ENCODE measurements at places on chromosomes 1 and 21.

DNA sequence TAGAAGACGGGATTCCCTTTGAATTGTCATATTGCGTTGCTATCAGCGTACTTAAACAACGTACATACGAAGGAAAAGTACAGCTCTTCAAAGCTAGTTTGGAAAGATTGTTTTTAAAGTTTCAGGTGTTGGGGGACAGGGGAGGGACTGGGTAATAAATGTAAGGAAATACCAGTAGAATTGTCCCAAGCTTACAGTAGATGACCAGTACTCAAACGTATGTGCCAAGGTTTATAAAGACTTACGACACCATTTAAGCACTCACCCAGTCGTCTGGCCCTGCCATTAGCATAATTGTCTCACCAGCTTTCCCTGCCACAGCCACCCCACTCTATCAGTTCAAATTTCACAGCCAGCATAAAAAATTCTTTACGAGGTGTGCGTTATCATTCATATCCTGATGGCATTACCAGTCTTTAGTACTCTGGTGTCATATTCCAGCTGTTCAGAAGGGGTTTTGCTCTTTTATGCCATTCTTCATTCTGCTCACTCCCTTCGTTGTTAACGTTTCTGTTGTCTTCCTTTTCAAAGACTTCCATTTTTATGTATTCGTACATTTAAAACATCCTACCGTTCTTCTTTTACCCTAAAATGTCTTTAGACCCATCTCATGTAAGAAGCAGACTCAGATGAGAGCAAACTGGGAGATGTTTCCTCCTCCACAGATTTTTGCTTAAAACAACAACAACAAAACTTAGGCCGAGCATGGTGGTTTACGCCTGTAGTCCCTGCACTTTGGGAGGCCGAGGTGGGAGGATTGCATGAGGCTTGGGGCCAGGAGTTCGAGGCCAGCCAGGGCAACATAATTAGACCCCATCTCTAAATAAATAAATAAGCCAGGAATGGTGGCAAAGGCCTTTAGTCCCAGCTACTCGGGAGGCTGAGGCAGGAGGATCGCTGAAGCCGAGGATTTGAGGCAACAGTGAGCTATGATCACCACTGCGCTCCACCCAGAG lies 1.0 kb upstream of the HP1BP3 start:
- no peak for DNase-seq

- no peak for DNase-seq
Measured at GRCh38 chr1:239682960-239683359, 296.6 kb downstream of the CHRM3 start.

DNA sequence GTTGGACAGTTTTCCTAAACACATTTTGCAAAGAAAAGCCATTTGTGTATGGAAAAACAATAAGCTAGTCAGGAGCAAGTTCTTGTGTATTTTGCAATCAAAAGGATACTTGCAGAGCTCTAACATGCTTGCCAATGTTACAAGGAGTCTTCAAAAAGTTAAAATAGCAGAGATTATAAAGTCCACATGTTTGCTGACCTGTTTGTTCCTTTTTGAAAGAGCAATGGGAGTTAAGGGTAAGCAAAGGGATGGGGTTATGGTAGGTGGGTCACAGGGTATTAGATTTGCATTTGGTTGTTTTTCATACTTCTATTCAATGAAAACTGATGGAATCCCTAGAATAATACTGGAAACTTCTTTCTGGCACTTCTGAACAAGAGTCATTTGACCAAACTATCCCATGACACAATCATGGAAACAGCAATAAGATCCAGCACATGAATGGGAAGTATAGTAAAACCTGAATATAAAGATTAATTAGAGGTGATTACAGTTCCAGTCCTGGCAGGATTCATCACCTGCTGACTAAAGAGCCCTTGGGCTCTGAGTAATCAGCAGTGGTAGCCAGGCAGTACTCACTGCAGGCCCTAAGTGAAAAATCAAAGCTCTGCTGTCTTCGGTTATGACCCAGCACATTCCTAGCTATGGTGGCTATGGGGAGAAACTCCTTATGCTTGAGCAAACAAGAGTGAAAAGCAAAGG lies 27.1 kb upstream of the ZC3H11B start:
- DNase-seq: no peak

DNA sequence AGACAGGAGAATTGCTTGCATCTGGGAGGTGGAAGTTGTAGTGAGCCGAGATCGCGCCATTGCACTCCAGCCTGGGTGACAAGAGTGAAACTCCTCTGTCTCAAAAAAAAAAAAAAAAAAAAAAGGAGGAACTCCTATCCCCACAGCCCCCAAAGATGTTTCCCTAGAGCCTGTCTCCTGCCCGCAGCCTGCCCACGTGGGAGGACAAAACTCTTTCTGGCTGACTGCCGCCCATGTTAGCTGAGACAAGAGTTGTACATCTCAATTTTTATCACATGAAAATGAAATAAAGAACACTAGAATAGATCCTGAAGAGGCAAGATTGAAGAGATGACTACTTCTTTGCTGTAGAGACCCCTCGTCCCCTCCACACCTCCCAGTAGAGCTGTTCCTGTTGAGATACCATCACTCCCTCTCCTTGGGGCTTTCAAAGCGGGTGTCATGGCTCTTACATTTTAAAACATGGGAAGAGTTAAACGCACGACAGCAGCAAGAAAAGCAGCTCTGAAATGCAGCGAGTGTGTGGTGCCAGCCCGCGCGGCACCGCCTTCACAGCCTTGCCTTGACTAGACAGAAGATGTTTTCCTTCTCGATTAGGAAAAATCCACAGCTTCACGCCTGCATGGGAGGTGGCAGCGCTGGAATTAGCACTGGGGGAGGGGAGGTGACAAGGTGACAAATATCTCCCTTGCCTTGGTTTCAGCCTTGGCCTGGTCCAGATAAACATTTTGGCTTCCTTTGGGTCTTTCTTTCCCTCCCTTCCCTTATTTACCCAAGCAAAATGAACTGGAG lies 253.4 kb upstream of the CSF3R start:
- no peak for DNase-seq
